ENCODE measurements at places on chromosomes 2 and 18. TPM values are rescaled to one million over a fixed set of nuclear protein-coding genes. Genes with fewer than 3 reads are reported as not detected.
A peak's percentile ranks its signal among the peaks of the same experiment; 100 is the strongest.

GRCh38 chr2:187168720-187169713 lies 279.0 kb downstream of the CALCRL start:
- no peak for DNase-seq

DNA sequence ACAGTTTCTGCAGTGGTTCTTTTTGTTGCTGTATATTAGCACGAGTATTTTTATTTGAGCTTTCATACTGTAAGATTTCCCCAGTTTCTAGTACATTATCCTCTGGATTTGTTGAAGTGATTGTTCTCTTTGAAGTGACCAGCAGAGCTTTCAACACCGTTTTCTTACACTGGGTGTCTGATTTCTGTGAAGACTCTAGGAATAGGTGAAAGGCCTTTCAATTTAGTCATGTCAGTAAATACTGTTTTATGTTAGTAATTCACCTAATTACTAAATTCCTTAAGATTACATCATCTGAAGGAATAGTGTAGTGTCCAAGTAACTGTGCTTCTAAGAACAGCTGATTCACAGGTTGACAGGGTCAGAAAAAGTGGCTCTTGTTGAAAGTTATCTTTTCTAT lies 2.3 kb downstream of the PPM1B start:
- no peak for DNase-seq

- DNase-seq, result no peak
Observed at GRCh38 chr2:228509021-228509420, 327.5 kb upstream of the SPHKAP start.

- no peak for DNase-seq
Observed at GRCh38 chr18:49359732-49360444, 100.6 kb downstream of the DYM start.

- DNase-seq, result no peak
Observed at GRCh38 chr2:171531291-171531690, 9.0 kb downstream of the CYBRD1 start.

GRCh38 chr2:128196026-128196425 lies 105.0 kb downstream of the UGGT1 start:
- no peak for DNase-seq

GRCh38 chr18:80167931-80168330 lies 58.9 kb downstream of the ADNP2 start:
- no peak for DNase-seq

GRCh38 chr18:6604573-6604941 lies 125.0 kb upstream of the ARHGAP28 start:
- DNase-seq, result no peak

DNA sequence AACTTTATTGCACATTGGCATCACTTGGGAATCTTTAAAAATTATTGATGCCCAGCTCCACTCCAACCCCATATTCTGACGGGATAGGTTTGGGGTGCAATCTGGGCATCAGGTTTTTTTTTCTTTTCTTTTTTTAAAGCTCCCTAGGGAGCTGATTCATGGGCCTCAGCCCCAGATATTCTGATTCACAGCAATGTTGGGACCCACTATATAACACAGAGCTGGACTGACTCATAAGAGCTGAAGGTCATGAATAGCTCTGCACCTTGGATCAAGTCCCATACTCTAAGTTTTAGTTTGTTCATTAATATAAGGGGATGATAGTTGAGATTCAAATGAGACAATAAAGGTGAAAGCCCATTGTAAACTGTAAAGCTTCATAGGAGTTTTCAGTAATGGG lies 191.1 kb upstream of the REV1 start:
- no peak for DNase-seq

DNA sequence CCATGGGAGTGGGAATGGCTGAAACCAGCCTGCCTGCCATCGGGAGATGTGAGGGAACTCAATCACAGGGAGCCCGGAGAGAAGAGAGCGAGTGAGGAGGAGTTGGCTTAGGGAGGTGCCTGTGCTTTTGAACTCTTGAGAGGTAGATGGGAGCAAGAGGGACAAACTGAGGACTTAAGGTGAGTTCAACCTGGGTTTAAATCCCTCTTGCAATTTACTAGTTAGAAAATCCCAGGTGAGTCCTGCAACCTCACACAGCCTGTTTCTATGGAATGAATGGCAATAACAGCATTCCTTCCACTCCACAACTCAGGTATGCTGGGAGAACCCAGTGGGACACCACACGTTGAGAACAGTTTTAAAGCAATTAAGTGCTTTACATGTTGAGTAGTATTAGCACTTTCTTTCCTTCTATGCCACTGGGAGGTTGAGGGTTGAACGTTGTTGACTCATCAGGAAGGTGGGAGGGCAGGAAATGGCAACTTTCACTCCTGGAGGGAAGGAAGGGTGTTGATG lies 57.3 kb downstream of the VIT start:
- DNase-seq, result no peak

- no peak for DNase-seq
Observed at GRCh38 chr2:155643056-155643775, 689.3 kb downstream of the NR4A2 start.

DNA sequence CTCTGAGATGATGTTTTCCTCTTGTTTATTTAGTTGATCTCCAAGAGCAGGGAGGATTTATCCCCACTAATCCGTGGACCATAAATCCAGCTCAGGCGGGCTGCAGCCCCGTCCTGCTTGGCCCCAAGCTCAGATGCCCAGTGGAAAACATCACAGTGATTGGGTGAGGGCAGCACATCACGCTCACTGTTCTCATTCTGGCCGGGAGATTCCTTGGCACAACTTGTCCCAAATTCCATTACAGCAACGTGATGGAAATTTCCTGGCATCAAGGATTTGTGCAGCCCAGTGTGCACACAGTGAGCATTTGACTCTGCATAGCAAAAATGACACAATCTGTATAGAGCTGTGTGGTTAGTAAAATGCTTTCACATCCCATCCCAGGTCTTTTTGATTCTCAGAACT lies 96.8 kb downstream of the VAPA start:
- no peak for DNase-seq

DNA sequence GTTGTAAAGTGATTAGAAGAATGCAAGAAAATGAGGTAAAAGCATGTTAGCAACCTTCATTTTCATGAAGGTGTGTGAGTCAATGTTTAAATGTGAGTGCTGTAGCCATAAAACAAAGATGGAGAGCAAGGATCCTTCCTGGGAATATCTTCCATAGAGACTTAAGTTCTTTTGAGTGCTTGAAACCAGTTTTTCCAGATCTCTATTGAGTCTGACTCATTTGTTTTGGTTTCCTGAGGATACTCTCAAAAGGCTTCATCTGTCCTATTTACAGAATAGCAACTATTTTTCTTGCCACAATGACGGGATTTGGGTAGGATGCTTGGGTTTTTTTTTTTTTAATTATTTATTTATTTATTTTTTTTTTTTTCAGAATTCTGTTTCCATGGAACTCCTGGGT lies 45.9 kb upstream of the ASB1 start:
- no peak for DNase-seq

DNA sequence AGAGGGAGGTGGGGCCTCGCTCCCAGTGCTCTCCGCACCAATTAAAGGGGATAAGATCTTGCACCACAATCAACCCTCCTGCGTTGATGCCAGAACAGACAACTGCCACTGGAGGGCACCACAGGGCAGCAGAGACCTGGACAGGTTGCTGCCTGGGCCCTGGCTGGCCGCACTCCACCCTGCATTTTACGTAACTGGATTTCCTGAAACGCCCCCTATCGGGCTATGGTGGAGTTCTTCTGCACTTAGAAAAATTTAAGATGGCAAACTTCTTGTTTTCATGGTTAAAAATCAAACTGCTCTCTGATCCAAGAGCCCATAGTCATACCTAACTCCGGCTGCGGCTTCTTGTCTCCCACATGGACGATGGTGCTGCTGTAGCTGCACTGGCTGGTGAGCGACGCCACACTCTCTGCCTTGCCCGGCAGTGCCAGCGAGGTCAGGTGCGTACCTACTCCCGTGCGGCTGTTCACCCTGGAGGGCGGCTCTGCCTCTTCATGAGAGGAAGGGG lies 16.8 kb upstream of the HES6 start:
- DNase-seq, result no peak

DNA sequence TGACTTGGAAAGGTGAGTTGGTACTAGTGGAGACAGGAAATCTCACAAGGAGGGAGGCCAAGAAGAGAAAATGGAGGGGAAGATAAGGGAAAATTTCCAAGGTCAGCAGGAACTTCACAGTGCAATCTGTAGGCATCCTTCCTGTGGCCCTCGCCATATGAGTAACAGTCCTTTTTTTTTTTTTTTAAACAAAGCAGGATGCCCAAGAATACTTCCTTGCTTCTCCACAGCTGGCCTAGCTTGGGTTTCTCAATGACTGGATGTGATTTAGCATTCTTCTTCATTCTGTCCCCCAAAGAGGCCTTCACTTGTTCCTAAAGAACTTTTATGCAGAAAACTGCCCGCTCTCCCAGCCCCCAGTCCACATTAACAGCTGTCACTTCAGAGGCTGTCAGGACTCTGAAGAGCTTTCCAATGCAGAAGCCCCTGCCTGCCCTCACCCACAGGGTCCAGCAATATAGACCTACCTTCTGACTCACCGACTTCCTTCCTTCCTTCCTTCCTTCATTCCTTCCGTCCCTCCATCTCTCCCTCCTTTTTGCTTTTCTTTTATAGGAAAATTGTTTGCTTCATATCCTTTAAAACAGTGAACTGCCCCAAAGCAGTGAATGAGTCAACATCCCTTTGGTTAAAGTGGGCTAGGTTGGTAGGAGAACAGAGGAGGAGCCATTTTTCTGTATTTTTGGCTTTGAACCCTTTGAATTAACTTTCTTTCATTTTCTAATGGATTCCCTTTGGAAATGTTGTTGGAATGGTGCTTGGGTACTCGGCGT lies 172.0 kb downstream of the MGAT5 start:
- no peak for DNase-seq

- no peak for DNase-seq
Observed at GRCh38 chr18:4878480-4878879, 318.6 kb downstream of the AKAIN1 start.

GRCh38 chr18:7885865-7886264 lies 318.7 kb downstream of the PTPRM start:
- no peak for DNase-seq

GRCh38 chr2:7738596-7738995 lies 821.4 kb downstream of the RNF144A start:
- no peak for DNase-seq

DNA sequence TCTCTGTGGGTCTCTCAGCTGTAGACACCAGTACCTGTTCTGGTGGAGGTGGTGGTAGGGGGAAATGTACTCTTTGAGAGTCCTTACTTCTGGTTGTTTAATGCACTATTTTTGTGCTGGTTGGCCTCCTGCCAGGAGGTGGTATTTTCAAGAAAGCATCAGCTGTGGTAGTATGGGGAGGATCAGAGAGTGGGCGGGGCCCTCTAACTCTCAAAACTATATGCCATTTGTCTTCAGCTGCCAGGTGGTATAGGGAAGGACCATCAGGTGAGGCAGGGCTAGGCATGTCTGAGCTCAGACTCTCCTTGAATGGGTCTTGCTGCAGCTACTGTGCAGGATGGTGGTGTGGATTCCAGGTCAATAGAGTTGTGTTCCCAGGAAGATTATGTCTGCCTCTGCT lies 1100.8 kb downstream of the CNTNAP5 start:
- DNase-seq, result no peak

DNA sequence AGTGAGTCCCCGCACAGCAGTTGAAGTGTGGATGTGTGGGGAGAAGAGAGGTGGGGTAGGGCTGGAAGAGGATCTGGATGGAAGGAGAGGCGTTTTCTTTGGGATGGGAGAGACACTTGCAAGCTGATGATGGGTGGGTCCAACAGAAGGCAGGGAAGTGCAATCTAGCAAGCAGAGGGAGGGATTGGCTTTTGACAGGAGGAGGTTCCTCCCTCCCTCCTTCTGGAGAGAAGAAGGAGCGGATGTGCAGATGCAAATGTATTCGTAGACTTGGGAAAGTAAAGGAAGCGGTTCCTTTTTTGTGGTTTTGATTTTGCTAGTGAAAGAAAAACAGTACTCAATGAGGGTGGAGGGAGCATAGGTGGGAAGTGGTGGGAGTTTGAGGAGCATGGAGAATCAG lies 48.9 kb downstream of the LAMA3 start:
- no peak for DNase-seq

DNA sequence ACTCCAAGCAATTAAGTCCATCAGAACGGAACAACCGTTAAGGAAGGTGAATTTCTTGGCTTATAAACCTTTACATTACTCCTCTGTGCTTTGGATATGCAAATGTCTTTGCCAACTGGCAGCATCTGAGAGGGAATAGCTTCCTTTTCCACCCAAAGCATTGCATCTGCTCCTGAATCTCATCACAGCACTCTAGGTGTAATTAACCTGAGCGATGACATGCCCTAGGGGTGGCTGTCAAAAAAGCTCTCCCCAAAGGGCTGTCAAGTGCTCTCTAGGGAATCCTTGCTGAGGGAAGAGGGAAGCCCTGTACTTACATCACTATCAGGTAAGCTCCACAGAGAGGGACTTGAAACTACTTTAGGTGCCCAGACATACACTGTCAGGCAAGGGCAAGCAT lies 5.5 kb upstream of the SMARCAL1 start:
- no peak for DNase-seq

- DNase-seq, result no peak
Observed at GRCh38 chr2:85692039-85692645, 2.0 kb upstream of the GNLY start.

GRCh38 chr2:205773989-205774388 lies 91.7 kb downstream of the NRP2 start:
- no peak for DNase-seq

DNA sequence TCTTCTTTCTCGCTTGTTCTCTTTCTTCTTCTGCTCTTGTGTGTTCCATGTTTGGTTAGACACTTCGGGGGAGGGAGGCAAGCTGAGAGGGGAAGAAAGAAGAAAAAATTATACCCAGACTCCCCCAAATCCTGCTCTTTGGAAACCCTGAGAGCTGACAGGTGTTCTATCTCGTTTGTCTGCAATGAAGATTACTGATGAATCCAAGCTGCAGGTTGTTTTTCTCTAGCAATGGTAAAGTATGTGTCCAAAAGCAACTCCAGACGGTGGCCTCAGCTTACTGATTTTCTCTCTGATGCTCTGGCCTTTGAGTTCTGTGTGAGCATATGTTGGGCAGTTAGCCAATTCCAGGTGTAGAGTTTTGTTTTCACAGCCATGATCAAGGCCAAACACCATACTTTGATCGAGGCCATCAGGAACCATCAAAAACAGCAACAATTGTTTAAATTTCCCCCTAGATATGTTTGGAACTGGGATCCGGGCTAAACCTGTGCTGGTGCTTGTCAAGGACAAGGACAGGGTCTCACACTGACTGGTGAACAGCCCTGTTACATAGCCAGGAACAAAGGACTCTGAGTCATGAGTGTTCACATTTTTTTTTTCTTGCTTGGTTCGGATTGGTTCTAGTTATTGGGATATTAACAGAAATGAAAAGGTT lies 142.0 kb downstream of the PRKCE start:
- no peak for DNase-seq

GRCh38 chr2:105545730-105546627 lies 147.1 kb upstream of the FHL2 start:
- peak; percentile 59 for DNase-seq

GRCh38 chr2:241708879-241709278 lies 7.0 kb downstream of the ING5 start:
- no peak for DNase-seq

The RAB6C gene
- total RNA-seq, result 0.41 TPM

The RPIA gene
- total RNA-seq, result 10.2 TPM

The CCNT2 gene
- 66.0 TPM for total RNA-seq

The CRYGD gene
- total RNA-seq, result 2.4 TPM

The UGT1A3 gene
- not detected for total RNA-seq

The CCDC68 gene
- total RNA-seq, result 1.2 TPM

The RNU2-63P gene
- total RNA-seq, result not detected

The LYPD1 gene
- 24.5 TPM for total RNA-seq

The KLHL14 gene
- total RNA-seq, result 53.0 TPM

The ELOA2 gene
- not detected for total RNA-seq

The CHRND gene
- total RNA-seq, result not detected

The SIGLEC15 gene
- not detected for total RNA-seq

The RNF181 gene
- 51.8 TPM for total RNA-seq
